Activated CD4-positive, alpha-beta memory T cell treated with anti-CD3 and anti-CD28 coated beads, Interleukin-2, amount 10 ng/mL, durations not matched to agents 7 days and 5 days (primary cell): ENCODE measurements at places on chromosomes 16 and 17.

- H3K4me3 ChIP-seq: no peak overlapping the region
- no peak for DNase-seq
- no peak overlapping the region for H3K27ac ChIP-seq
- peaks cover 11% of the 10 kb centered on the region for H3K4me1 ChIP-seq
- H3K27me3 ChIP-seq: no peaks in the 10 kb centered on the region
Measured at GRCh38 chr17:63274146-63274545, 172.0 kb downstream of the CYB561 start.

- H3K27me3 ChIP-seq: no peaks in the 10 kb centered on the region
- no peak overlapping the region for H3K4me3 ChIP-seq
- no peaks in the 10 kb centered on the region for H3K4me1 ChIP-seq
Measured at GRCh38 chr16:64481497-64481896, 640.4 kb downstream of the CDH11 start.

GRCh38 chr16:51429041-51429440 is 278.0 kb upstream of the SALL1 start:
- no peaks in the 10 kb centered on the region for H3K36me3 ChIP-seq
- no peaks in the 10 kb centered on the region for H3K4me1 ChIP-seq
- no peak for DNase-seq
- H3K27ac ChIP-seq: no peak overlapping the region
- H3K4me3 ChIP-seq: no peak overlapping the region

GRCh38 chr16:49352892-49353291 is 20.7 kb upstream of the C16orf78 start:
- no peaks in the 10 kb centered on the region for H3K36me3 ChIP-seq
- no peaks in the 10 kb centered on the region for H3K4me1 ChIP-seq
- no peak for DNase-seq
- H3K4me3 ChIP-seq: no peak overlapping the region

DNA sequence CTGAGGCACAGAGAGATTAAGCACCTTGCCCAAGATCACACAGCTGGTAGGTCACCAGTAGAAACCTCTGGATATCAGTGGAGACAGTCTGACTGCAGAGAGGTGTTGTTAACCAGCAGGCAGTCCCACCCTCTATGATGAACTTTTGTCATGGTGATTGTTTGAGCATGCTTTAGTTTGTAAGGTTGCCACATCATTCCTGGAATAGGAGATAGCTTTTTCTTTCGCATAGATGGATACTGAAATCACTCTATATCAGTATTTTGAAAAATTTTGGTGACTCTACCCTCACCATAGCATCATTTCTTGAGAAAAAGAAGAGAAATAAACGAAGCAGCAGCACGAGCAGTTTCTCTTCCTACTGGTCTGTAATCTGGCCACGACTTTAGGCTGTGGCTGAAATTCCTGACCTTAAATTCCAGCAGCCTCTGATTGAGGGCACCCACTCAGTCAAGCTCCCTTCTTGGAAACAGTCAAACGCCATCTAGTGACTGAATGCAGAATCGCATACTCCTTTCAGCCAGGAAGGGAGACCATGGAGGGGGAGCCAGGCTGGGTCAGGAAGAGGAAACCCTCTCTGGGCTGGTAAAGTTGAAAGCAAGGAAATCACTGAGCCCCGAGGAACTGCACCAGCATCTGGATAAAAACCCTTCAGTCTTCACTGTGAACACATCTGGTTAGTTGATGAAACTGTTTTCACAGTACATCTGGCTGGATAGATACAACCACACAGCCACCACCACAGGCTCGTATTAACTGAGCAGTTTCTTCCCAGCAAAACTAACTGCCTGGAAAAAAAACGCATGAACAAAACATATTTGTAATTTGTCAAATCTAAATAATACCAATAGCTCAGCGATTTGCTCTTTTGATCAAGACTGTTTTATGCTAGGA is 108.5 kb upstream of the XYLT1 start:
- H3K27me3 ChIP-seq: peaks cover 15% of the 10 kb centered on the region
- H3K4me1 ChIP-seq: peaks cover 4% of the 10 kb centered on the region
- H3K27ac ChIP-seq: no peak overlapping the region
- H3K4me3 ChIP-seq: no peak overlapping the region
- H3K36me3 ChIP-seq: no peaks in the 10 kb centered on the region

DNA sequence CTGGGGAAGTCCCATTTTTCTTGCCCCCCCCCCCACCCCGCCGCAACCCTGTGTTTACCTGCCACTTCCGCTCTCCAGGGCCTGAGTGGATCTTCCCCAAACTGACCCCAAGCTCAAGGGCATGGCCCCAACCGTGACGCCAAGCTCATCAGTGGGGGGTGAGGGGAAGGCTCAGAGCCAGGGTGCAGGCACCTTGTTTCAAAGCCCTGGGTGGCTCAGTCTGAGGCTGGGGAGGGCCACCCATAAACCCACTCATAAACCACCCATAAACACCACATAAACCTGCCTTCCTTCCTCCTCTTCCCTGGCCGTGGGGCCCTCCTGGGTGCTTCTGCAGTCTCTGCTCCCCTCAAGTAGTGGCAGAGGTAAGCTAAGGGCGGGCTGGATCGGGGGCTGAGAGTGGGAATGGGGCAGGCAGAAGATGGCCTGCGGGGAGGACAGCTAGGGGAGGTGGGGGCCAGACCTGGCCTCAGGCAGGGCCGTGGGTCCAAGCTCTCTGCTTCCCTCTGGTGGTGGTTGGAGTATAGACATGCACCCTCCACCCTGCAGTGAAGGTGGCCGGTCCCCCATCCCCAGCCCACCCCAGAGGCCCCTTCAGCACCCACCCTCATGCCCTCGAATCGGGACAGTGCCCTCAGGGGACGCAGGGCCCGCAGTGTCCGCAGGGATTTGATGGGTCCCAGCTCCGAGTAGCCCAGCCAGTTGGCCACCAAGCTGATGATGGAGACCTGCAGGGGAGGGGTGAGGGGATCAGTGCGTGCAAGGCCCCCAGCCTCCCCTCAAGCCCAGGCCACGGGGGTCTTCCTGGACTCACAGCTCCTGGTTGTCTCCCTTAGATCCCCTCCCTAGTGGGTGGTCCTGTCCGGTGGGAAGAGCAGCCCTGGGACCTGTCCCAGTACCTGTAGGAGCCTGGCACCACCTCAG is 14.6 kb upstream of the CD79B start:
- H3K4me1 ChIP-seq: peaks cover 22% of the 10 kb centered on the region
- peak overlapping the region; percentile 71 for H3K27ac ChIP-seq
- peaks cover 10% of the 10 kb centered on the region for H3K27me3 ChIP-seq

DNA sequence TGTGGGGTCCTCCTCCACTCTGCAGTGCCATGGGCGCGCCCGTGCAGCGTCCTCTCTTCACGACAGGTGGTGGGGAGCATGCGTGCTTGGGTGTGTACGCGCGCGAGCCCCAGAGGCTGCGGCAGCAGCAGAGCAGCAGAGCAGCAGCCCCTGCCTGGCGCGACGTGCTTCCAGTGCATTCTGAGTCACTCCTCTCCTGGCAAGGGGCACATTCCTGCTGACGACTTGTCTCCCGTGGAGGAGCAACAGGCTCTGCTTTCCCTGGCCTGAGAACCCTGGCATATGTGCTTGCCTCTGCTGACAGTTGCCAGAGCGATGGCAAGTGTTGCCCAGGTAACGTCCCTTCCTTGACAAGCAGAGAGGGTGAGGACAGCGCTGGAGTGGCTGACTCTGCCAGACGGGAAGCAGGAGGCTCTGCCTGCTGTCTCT is 133.8 kb upstream of the PLCG2 start:
- no peaks in the 10 kb centered on the region for H3K36me3 ChIP-seq
- H3K4me1 ChIP-seq: peaks cover 2% of the 10 kb centered on the region
- DNase-seq: no peak
- H3K27me3 ChIP-seq: no peaks in the 10 kb centered on the region
- no peak overlapping the region for H3K27ac ChIP-seq
- H3K4me3 ChIP-seq: no peak overlapping the region

- no peak overlapping the region for H3K27ac ChIP-seq
- no peaks in the 10 kb centered on the region for H3K4me1 ChIP-seq
- no peaks in the 10 kb centered on the region for H3K36me3 ChIP-seq
- no peaks in the 10 kb centered on the region for H3K27me3 ChIP-seq
- no peak for DNase-seq
Measured at GRCh38 chr17:13862346-13862745, 207.0 kb upstream of the COX10 start.

DNA sequence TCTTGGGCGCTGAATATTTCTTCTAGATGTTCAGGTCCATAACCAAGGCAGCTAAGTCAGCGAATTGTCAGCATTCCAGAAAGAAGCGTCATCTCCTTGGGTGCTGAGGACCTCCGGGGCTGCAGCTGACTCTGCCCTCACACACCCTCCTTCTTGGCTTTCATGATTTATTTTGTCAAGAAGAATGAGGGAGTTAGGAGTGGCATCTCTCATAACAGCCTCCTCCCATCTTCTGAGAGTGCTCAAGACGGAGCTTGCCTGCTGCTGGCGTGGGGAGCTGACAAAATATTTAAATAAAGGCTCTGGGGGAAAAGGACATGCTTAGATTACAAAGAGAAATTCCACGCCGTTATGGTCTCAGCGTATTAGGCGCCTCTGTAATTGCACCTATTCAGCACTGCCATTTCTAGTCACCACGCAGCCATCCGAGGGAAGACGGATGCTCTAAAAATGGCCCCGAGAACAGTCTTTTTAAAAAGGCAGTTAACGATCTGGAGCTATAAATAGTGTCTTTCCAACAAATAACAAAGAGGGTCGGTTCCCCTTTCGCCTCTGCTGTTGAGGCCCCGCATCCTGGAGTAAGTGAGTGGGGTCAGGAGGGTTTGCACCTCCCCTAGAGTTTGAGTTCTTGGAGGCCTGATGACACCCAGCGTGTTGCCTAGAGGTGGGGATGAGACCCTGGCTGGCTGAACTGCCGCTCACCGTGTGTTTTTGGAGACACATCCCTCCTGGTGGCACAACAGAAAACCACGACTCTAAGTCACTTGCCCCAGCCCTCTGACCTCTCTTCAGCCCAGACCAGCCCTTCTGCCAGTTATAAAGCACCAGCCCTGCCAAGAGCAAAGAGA is 187.0 kb downstream of the CCDC182 start:
- no peak overlapping the region for H3K27ac ChIP-seq
- no peaks in the 10 kb centered on the region for H3K4me1 ChIP-seq
- no peak for DNase-seq
- no peaks in the 10 kb centered on the region for H3K27me3 ChIP-seq
